CD4-positive, alpha-beta T cell treated with Interferon gamma for 1 hour (primary cell): ENCODE measurements at places on chromosomes 12 and 14.

GRCh38 chr12:114015851-114016250, 49.7 kb upstream of the RBM19 start:
- no peak for DNase-seq

DNA sequence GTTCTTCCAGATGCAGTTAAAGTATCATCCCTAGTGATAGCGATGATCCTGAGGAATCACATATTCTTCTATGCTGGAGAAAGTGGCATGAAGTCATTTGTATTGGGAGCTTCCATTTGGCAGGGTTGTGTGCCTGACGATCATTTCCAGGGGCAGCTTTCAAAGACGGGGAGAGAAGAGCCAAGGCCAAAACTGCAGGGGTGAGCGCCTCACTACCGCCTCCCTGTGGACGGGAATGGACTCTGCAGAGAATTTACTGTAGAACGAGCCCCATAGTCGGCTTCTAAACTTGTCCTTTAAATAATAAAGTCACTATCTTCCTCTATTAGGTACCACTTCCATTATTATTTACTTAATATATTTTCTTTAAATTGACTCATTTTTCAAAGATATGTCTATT, 555.9 kb upstream of the TMEM132C start:
- DNase-seq: no peak

GRCh38 chr12:122968104-122968503, 1.8 kb upstream of the ABCB9 start:
- no peak for DNase-seq

- DNase-seq: no peak
Measured at GRCh38 chr12:69653703-69654102, 43.0 kb upstream of the LRRC10 start.

DNA sequence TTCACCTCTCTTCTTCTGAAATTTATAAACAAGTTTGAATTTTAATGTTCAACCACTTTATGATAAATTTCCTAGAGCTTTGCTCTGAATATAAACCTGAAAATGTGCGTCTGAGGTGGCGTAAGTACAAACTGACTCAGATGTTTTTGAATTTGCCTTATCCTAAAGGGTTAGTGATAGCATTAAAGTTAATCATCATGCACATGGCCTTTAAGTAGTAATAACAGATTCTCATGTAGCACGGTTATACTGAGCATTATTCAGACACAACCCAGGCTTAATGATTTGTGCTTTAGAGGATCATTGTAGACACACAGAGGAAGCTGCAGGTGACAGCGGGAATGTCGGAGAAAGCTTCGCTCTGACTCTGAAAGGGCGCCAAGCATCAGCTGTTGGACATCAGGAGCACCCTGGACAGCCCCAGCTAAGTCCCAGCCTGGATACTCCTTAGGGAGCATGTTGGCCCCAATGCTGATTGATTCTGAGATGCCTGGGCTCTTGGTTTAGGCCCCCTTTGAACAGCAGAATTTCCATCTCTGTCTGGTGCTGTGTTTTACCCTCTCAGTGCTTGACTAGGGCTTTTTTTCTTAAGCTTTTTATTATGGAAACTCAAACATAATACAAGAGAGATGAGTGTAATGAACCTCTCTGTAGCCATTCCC, 91.1 kb downstream of the PLXNC1 start:
- DNase-seq: no peak

GRCh38 chr14:101151226-101151926, 247.9 kb upstream of the RTL1 start:
- no peak for DNase-seq

DNA sequence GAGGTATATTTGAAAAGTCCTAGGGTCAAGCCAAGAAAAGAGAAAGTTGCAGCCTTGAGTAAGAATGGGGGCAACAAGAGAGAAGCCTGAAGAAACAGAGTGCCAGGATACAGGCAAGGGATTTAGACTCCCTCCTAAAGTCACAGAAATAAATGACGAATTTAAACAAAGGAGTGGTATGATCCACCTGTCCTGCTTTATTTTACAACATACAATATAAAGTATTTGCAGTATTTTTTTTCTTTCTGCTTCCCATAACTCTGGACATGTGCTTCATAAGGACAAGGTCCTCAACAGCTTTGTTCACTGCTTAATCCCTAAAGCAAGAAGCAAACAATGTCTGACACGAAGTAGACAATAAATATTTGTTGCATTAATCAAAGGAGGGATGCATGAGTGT, 57.4 kb downstream of the IFNG start:
- no peak for DNase-seq

DNA sequence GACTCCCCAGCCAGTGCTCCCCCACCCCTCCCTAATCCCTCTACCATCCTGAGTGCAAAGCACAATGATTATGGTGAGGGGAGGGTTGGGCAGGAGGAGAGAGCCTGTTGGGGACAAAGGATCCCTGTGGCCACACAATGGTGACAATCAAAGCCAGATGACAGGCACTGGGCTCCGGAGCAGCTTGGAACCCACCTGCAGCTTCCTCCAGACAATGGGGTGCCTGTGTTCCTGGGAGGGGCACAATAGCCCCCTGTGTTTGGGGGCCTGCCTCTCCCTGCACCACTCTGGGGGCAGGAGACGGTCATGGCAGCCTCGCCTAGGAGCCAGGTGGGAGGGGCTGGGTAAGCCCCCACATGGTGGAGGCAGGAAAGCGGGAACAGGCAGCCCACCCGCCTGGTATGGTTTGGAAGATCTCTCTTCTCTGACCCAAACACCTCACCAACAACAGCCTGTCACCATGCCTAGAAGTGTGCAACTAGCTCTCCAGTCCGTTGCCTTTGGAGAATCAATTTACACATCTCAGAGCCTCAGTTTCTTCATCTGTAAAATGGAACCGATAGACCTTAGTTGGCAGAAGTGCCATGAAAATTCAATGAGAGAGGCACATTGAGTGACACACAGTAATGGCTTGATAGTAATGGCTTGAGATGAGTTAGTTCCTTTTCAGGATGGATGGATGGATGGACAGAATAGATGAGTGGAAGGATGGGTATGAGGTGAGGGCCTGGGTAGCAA, 53.0 kb downstream of the MVK start:
- no peak for DNase-seq

GRCh38 chr14:62957562-62957961, 87.7 kb downstream of the KCNH5 start:
- no peak for DNase-seq

- DNase-seq: no peak
Measured at GRCh38 chr12:91094032-91094662, 17.1 kb downstream of the LUM start.

- DNase-seq: no peak
Measured at GRCh38 chr12:106084014-106084671, 54.6 kb downstream of the NUAK1 start.

DNA sequence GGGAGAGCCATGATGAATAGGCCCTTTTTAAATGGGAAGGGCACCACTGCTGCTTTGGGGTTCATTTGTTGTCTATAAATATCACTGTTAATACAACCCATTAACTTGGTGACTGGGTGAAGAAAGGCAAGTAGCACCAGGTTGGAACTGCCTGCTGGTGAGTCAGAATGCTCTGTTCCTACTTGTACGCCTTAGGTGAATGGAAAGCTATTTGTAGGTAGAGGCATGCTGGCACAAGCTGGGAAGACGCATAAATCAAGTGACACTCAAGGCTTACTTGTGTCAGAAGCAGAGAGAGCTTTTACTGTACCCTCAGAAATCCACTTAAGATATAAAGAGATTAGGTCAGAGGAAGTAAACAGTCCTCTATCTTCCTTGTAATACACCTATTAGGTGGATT, 142.5 kb downstream of the TMX1 start:
- DNase-seq: no peak
